ENCODE measurements at places on chromosomes 7 and 10.

DNA sequence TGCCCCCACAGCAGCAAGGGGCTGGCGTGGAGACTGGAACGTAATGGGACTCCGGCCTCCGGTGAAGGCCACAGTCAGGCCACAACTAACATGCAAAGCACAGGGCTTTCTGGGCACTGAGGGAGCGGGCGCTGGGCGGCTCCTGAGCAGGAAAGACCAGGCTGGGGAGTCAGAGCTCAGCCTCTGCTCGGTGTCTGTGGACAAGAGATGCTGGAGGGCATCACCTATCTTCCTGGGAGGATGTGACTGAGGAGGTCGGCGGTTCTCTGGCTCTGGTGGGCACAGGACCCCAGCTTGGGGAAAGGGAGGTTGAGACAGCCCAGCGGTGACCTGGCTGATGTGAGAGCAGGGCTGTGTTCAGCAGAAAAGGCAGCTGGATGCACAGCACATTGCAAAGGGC is 11.7 kb downstream of the CNPY1 start:
- DNase-seq = no peak

GRCh38 chr7:88465600-88465999 is 158.9 kb upstream of the STEAP4 start:
- DNase-seq = no peak

DNA sequence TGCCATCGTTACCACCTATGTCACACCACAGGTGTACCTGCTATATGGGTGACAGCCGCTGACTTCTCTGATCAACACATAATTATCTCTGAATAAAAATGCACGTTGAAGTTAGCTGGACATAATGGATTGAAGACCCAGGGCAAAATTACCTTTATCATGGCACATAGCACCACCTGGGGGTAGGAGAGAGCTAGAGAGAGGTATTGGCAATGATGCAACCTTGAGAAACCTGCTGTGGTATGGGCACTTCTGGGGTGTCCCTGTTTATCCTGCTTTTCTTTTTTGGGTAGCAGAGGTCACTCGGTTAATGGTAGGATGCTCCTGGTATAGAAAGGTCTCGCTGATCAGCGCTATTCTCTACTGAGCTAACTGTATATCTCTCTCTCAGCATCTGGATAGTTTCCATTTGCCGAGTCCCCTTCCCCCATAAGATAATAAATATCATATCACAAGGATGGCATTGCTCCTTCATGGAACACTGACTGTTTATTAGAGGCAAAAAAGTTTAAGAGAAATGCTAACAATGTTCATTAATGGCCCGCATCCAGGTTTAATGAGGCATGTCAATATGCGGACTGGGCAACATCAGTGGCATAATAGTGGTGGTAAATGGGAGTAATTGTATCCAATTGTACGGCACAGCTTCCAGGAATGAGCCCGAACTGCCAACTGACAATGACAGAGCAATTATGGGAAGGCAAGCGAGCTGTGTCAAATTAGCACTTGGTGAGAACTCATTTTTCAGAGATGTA is 323.1 kb downstream of the TFEC start:
- no peak for DNase-seq

- peak; percentile 2 for DNase-seq
Measured at GRCh38 chr7:5997210-5997808, 11.5 kb downstream of the PMS2 start.

GRCh38 chr10:28365840-28366239 is 63.0 kb upstream of the MPP7 start:
- no peak for DNase-seq

DNA sequence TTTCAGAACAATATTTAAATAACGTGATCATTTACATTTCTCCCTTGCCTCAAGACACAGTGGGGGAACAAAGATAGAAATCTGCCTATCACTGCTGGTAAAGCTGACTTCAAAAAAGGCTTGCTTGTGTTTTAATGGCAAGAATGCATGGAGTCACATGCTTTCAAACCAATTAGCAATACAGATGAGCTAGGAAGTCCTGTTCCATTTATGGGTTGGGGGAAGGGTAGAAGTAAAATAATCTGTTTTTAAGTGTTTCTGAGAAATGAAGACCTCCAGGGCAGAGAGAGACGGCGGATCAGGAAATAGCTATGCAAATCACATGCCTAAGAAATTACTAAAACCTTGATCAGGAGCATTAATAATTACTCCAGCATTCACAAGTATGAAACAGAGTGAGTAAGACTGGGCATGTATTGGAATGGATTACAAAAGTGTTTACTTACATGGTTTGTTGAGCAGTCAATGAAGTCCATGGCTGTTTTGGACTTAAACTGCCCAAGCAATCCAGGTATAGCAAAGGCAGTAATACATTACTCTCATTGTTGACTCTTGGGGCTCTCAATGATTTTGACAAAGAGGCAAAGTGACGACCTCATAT is 142.0 kb downstream of the ARID5B start:
- no peak for DNase-seq
